ENCODE measurements at places on chromosomes 6 and 20.
A peak's percentile ranks its signal among the peaks of the same experiment; 100 is the strongest.

DNA sequence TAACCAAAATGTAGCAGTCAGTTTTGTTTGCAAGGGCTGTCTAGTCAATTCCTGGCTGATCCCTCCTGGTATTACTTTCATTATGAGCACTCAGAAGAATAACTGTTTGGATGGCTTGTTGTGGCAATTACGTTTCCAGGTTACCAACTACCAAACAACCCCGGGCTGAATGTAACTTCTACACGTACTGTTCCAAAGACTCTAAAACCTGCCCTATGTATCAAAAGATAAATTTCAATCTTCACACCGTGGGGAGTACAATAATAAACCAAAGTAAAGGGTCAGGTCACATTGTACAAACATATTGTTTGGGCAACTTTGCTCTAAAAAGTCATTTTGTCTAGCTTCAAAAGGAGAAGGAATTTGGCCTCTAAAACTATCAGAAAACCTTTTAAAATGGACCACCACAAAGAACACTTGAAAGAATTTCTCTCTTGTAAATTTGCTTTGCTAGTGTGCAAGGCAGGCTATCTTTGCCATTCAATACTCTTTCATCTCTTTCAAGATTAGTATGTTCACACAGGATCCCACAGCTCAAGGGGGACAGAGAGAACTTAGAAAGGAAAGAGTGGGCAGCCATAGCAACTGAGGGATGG lies 27.6 kb downstream of the DCDC2 start:
- DNase-seq, result no peak

DNA sequence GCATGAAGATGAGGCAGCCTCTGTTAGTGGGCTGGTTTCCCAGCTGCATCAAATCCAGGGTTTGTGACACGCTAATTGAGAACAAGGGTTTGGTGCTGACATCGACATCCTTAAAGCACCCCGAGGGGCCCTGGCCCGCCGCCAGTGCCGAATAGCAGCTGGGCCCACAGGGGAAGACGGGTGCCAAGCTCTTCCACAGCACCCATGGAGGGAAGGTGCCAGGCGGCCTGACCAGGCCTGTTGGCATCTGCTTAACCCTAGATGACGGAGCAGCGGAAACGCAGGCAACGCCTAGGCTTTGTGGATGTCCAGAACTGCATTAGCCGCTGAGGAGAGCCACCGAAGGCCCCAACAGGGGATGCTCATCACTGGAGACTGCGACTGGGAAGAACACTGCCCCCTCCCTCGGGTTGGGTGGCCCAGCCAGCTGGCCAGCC lies 16.0 kb downstream of the UQCC2 start:
- DNase-seq, result no peak

GRCh38 chr6:26554697-26555504 lies 16.7 kb downstream of the HMGN4 start:
- DNase-seq, result no peak

DNA sequence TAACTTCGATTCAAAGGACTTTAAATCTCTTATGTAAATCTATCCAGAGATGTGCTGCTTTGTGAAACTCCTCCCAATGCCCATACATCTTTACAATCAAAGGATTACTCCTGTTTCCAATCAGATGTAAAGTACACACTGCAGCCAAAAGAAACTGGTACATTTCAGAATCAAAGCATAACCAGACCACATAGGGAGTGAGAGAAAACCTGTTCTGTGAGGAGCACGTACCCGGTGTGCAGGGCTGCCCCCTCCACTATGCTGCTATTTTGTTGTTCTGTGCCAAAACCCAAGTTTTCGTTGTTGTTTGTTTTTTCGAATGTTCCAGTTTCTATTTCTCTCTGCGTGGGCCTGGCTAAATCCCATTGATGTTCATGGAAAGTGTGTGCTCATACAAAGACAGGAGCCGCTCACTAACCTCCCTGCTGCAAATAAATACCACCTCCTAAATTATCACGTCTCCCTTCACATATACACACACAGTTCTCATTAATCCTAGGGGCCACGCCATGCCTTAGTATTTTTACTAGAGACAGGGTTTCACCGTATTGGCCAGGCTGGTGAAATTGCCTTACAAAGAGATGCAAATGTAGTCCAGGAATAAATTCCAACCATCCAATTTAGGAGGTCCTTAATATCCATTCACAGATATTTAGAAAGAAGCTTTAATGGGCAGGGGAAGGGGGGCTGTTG lies 52.9 kb downstream of the ATP9A start:
- no peak for DNase-seq

DNA sequence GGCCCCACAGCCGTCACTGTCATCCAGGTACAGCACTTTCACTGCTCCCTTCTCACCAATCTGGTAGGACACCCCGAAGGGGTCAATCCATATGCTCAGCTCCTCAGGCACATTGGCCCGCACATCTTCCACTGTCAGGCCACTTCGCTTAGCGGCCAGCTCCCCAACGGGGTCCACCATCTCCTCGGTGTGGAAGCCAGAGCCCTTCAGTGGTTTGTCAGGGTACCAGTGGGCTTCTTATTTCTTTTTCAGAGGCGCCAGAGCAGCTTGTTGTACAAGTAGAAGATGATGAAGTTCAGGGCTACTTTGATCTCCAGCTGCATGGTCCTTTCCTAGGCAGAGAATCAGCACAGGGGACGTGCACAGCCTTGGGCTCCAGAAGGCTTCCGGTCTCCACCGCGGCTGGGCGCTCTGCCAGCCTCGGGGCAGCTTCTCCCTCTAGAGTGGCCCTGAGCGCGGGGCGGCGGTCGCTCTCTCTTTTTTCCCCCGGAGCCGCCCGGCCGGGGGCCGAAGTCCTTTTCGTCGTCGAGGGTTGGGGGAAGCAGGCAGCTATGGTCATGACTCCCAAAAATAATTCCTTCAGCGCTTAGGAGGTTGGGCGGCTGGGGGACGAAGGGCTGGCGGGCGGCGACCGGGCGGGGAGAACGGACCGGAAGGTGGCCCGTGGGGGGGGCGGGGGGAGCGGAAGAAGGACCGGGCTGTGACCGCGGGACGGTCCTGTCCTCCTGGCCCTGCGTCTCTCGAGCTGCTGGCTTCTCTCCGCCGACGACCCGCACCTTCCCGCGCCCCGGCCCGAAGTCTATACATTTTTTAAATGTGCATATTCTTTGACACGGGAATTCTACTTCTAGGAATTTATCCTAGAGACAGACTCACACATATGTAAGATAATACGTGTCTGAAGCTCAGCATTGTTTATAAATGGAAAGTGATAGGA lies 6.5 kb upstream of the ZSCAN9 start:
- peak; percentile 78 for DNase-seq

GRCh38 chr6:25078141-25078540 lies 142.4 kb upstream of the RIPOR2 start:
- DNase-seq, result no peak

DNA sequence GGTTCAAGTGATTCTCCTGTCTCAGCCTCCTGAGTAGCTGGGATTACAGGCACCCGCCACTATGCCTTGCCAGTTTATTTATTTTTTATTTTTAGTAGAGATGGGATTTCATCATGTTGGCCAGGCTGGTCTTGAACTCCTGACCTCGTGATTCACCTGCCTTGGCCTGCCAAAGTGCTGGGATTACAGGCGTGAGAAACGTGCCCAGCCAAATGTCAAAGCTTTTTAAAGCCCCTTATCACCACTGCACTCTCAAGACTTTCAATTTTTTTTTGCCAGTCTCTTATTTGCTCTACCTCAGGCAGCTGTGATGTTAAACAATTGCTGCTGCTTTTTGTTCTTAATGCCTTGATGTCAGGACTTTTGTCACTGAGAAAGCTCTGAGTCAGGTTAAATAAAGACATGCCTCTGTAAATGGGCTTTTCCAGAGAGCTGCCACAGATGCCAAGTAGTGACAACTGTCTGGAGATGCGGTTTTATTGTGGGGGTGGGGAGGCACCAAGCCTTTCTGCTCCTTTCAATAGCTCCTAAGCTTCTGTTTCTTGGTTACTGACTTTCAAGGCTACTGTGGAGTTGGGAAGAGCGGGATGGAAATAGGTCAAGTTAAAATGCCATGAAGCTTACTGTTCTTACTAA lies 29.2 kb downstream of the RSPH3 start:
- no peak for DNase-seq

GRCh38 chr6:100461278-100461916 lies 3.3 kb downstream of the SIM1 start:
- no peak for DNase-seq

DNA sequence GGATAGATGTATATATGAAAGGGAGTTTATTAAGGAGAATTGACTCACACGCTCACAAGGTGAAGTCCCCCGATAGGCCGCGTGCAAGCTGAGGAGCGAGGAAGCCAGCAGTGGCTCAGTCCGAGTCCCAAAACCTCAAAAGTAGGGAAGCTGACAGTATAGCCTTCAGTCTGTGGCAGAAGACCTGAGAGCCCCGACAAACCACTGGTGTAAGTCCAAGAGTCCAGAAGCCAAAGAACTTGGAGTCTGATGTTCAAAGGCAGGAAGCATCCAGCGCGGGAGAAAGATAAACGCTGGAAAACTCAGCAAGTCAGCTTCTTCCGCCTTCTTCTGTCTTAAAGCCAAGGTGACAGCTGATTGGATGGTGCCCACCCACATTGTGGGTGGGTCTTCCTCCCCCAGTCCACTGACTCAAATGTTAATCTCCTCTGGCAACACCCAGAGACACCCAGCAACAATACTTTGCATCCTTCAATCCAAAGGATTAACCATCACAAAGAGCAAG lies 102.6 kb upstream of the GJE1 start:
- DNase-seq, result no peak

GRCh38 chr6:90170601-90171000 lies 126.0 kb downstream of the BACH2 start:
- DNase-seq, result no peak

GRCh38 chr6:161829291-161829729 lies 555.4 kb upstream of the AGPAT4 start:
- DNase-seq, result no peak

DNA sequence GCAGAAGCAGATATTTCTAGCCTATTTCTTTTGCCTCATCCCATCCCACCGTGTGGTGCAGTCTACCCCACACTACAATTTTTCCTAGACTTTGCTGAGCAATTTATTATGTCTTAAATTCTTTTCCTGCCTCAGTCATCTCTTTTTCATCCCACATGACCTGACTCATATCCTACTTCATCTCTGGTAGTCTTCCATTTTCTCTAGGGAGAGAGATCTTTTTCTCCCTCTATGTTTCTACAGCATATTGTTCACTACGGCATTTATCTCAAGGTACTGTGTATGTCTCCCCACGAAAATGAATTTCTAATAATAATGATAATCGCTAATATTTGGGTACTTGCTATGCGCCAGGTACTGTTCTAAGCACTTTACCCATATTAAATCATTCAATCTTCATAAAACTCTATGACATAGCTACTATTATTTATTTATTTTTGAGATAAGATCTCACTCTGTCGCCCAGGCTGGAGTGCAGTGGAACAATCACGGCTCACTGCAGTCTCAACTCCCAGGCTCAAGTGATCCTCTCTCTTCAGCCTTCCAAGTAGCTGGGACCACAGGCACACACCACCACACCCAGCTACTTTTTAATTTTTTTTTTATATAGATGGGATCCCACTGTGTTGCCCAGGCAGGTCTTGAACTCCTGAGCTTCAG lies 15.6 kb downstream of the PDSS2 start:
- no peak for DNase-seq

GRCh38 chr6:88683734-88684133 lies 279.7 kb downstream of the RNGTT start:
- DNase-seq, result no peak

GRCh38 chr6:109632405-109632804 lies 58.6 kb downstream of the AK9 start:
- no peak for DNase-seq
